ENCODE measurements at places on chromosomes 6 and 20.

GRCh38 chr20:6622041-6622440, 145.4 kb upstream of the BMP2 start:
- DNase-seq = no peak

DNA sequence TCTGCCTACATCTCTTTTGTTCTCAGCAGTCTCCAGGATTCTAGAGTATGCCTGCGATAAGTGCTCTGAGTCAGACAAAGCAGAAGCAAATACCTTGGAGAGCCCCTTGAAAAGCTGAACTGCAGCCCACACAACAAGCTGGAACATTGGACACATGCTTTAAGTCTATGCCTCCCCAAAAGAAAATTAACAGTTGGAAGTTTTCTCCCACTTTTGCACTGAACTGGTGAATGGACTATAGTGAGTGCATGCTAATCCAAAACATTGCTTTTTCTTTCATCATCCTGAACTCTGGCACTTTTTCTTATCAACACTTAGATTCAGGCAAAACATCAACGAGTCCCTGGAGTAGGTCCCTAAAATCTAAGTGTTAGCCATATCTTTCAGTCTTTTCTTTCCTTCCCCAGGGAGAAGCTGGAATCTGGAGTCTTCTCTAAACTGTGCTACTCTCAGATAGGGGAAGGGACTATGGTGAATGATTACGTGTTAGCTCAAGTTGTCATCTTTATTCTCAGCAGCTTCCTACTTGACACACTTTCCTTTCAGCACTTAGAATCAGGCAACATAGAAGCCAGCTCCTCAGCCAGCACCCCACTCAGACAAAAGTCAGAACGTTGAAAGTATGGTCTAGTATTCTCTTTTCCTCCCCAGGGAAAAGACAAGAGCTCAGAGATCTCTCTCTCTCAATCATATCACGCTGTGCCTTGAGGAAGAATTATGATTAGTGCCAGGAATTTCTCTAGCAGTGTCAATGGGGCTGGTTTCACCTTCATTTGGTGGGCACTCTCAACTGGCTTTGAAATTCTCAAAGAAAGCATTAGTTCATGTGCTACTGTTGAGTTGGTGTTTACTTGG, 811.0 kb upstream of the GJE1 start:
- no peak for DNase-seq

DNA sequence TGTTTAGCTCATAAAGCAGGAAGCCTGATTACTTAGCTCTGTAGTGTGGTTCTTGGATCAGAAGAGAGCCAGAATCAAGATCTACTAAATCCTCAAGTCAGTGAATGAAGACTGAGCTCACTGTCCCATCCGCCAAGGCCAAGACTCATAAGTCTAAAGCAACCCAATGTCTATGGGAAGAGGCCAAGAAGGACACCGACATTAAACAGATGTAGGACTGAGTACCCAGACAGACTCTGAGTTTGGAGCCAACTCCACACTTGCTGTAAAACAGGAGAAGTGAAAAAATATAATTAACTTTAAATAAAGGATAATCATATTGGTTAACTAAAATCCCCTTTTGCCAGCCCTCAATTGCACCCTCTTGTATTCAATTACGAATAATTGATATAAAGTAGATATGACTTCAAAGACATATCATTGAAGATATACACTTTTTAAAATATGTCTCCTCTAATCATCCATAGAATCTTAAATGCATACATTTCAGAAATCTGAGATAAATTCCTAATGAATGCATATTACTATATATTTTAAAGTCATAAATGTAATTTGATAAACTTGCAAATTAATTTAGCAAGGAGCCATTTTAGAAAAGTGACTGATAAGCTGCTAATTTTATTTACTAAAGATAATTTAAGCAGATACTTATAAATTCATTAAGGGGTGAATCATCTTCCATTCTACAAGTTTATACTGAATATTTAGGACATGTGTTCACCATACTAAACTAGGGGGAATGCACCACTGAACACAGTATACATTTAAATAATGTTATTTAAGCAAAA, 617.0 kb upstream of the ARID1B start:
- DNase-seq = no peak

DNA sequence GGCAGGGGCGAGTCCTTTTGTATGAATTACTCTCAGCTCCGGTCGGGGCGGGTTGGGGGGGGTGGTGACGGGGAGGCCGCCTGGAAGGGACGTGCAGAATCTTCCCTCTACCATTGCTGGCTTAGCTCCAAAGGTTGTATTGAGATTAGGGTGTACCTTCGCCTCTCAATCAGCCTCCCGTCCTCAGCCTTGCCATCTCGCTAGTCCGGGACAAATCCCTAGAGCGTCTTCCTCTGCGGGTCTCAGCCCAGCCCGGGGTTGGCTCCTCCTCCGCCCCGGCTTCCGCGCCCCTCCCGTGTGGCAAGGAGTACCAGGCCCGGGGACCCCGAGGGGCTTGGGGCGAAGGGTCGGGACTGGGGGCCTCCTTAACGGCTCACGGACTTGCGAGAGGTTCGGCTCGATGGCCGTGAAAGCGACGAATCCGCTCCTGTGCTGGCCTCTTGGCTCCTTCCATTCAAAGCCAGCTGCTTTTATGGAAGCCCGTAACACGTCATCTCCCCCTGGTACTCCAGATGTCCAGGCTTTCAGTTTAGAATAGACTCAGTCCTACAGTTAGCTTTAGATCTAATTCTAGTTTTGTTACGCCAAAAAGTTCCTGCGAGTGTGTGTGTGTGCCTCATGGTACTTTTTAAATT, 636 bp upstream of the EEF1A1 start:
- DNase-seq = no peak
